ENCODE measurements at places on chromosomes 7 and 10.

- no peak for DNase-seq
Observed at GRCh38 chr10:71695502-71696476, 23.8 kb downstream of the C10orf105 start.

DNA sequence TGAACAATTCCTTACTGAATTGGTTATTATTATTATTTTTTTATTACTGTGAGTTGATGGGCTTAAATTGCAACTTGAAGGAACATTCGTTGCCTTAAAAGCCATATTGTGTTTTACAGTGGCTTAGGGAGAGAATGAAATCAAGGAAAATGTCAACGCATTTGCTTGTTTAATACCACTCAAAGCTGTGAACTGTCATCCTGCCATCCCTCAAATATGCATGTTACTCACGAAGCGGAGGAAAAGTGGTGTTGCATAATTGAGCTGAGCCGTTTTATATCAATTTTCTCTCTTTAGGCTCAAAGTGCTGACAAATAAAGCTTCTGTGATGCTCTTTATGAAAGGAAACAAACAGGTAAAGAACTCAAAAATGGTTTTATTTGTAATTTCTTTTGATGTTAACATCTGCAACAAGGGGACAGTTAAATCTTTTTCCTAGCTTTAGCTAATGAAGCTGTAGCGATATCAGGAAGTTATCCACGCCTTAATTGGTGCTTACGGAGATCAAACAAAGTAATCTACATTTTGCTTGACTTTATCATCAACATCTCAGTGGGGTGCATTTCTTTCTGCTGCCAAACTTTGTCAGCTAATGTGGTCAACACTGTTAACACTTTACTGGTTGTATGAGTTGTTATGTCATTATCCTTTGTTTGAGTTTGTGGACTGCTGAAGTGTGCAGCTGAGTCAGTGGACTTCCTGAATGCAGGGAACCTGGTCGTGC is 33.1 kb downstream of the GLRX3 start:
- no peak for DNase-seq

DNA sequence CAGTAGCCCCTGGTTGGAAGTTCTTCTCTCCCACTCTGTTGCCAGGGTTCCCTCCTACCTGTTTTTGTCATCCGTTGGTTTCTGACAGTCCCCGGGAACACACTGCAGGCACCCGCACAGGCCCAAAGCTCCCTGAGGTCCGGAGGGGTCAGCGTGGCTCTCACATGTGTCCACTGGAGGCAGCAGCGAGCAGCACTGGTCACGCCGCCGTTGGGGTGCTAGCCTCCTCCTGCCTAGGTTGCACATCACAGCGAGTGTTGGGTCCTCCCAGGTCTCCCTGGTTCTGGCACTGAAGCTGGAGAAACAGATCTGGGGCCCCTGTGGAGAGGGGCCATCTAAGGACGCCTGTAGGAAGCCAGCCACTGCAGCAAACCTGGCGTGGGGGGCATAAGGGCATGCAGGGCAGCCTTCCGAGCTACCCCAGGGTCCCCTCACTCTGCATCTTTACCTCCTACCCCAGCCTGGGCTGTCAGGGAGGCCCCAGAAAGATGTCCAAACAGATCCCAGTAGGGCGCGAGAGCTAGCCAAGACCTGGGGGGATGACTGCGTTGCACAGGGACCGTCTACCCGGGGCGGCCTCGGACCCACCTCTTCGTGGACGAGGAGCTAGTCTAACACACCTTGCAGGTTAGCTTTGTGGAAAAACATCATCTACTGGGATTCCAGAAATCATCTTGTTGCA is 28.9 kb downstream of the LRRC27 start:
- peak; percentile 37 for DNase-seq

GRCh38 chr10:67079126-67079525 is 153.3 kb downstream of the LRRTM3 start:
- no peak for DNase-seq

- DNase-seq: no peak
Observed at GRCh38 chr10:29532256-29532878, 102.4 kb downstream of the SVIL start.

GRCh38 chr10:75283078-75283670 is 47.4 kb upstream of the COMTD1 start:
- DNase-seq: no peak

GRCh38 chr7:77587272-77587671 is 50.2 kb downstream of the PTPN12 start:
- DNase-seq: no peak

DNA sequence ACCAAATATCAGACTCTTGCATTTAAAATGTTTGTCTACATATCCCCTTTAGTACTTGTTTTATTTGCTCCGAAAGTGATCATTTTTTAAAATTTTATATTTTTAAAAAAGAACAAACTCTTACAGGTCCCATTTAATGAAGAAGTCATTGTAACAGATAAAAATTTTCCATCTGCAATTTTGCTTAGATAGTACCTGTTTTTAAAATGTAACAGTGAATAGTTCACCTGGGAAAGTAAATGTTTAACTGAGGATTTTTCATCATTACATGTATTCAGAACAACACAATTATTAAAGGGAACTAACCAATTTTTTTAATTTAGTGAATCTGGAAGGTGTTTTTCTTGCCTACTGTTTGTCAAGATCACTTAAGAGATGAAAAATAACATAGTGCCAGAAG is 1099.5 kb upstream of the PHF14 start:
- no peak for DNase-seq

DNA sequence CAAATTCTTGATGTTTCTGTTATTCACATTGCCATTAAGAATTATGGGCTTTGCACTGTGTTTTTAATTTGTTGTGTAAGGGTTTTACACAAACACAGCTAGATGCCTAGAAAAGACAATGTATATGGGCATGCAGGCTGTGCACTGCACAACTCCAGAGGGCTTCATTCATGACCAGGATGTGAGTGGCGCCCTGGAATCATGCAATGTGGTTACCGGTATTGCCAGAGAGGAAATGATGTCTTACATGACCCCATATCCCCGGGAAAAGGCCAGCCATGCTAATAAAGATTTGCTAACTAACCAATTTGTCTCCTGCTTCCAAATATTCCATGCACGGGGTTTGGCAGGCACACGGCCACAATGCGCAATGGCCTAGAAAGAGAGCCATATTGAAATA is 16.9 kb downstream of the KCNMA1 start:
- DNase-seq: no peak

GRCh38 chr7:32381024-32381601 is 109.1 kb downstream of the LSM5 start:
- DNase-seq: no peak

- no peak for DNase-seq
Observed at GRCh38 chr10:132058111-132058745, 7.5 kb upstream of the JAKMIP3 start.

DNA sequence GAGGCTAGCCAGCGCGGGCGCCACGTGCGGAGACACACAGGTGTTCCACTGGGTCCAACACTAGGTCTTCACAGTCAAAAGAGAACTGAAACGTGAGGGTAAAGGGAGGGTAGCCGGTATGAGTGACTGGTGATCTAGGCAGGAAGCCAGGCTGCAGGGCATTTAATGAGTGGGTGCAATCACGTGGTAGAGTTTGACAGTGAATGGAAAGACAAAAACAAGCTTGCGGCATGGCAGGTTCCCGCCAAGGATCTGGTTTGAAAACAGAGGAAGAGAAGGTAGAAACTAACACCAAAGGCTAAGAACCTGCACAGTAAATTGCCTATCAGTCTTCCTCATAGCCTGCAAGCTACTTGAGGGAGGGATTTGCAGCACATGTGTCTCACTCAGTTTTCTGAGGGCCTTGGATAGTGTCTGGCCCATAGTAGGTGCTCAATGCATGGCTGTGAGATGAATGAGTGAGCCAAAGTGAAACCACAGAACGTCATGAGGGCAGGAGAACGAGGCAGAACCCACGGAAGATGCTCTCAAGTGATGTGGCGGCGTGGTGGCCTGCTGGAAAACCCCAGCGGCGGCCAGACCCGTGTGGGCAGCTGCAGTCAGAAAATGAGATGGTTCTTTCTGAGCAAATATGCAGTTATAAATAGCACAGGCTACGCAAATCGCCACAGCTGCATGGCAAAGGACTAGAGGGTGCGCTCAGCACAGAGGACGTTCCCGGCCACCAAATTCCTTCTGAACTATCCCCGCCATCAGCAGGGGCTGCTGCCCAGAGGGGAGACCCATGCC is 183.6 kb upstream of the NFE2L3 start:
- no peak for DNase-seq

GRCh38 chr10:11861341-11861740 is 38.2 kb downstream of the PROSER2 start:
- DNase-seq: no peak

DNA sequence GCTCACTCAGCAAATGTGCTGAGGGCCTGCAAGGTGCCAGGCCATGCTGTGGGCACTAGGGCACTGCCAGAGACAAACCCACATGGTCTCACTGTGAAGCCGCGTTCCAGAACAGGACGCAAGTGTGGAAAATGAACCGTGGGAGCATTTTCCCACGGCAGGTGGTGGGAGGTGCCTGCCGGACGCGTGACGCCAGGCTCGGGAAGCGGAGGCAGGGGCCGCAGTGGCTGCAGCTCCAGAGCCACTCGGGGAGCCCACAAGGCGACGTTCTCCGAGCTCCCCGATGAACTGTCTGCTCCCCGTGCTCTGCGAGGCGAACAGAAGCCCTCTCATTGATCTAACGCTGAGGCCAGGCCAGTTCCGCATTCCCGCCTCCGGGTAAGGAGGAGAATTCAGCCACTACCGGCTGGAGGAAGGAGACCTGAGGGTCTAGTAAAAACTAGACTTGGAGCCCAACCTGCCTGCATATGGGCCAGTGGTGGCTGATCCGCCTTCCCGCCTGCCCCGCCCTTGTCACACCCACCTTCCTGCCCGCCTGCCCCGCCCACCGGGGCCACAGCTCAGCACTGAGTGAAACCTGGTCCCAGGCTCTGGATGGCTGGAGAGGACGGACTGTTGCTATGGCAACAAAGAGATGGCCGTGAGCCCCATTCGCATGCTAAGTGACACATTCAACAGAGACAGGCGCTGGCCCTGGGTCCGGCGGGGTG is 13.1 kb downstream of the ADGRA1 start:
- DNase-seq: no peak

DNA sequence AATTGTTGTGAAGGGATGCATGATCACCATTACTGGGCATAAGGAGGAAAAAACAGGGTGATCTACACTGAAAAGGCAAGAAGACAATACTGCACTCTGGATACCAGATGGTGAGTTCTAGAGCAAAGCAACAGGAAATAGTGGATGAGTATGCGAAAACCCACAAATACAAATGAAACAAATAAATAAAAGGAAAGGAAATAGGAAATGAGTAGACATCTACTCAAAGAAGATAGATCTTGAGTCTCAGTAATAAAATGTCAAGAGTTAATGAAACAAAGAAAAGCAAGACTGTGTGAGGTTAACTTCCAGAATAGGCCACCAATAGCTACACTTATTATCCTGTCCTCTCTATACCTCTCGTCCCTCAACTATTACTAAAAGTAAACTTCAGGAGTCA is 11.7 kb downstream of the ORC5 start:
- no peak for DNase-seq

DNA sequence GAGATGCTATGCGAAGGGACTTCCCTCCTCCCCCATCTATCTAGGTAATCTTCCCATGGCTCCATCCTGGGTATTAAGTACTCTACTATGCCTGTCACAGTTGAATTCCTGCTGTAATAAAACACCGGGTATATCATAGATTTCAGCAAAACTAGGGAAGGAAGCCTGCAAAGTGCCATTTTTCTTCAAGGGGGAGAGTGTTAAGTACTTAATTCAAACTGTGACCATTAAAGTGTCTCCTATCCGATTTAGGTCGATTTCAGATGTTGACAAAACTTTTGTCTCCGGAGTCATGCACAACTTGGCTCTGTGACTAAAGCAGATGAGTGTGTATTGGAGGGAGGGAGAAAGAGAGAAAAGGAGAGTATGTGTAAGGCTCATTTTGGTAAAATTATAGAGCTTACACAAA is 4.6 kb downstream of the HOXA4 start:
- no peak for DNase-seq

GRCh38 chr7:151451626-151452571 is 12.0 kb upstream of the CRYGN start:
- no peak for DNase-seq

GRCh38 chr10:77571490-77571889 is 66.1 kb downstream of the KCNMA1 start:
- DNase-seq: no peak

DNA sequence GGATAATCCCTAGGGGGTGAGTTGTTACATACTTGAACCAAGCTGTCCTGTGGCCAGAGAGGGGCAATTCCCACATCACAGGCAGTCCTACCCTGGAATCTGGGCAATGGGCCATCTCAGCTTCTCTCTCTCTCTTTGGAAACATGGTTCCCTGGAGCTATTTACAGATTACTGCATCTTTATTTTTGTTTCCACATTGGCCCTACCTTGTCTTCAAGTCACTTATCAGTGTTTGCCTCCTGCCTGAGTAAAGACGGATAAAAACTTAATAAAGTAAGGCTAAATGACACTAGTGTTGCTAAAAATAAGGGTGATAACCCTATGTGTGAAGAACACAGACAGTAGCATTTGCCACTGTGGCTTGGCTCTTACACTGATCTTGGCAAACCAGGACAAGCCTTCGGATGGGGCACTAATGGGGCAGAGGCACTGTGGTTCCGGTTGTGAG is 228.2 kb downstream of the GFRA1 start:
- DNase-seq: no peak

- DNase-seq: no peak
Observed at GRCh38 chr7:132486274-132486610, 90.0 kb downstream of the PLXNA4 start.

DNA sequence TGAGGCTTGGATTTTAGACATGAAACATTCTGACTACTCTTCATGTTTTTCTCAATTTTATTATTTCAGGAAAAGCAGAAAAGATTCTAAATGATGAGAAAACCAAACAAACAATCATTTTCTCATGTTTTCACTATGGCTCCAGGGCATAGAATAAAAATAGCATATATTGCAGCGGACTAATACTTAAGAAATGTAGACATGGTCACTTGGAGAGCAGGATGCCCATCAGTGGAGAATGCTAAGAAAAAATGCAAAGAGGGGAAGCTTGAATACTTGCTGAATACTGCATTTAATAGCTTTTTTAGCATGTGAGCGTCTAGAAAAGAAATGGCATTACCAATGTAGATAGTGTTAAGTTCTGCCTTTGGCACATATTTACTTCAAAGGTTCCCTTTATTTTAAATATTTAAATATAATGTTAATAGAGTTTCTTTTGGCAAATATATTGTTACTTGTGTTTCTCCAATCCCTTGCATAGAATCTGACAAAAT is 107.9 kb downstream of the PPP1R17 start:
- no peak for DNase-seq

DNA sequence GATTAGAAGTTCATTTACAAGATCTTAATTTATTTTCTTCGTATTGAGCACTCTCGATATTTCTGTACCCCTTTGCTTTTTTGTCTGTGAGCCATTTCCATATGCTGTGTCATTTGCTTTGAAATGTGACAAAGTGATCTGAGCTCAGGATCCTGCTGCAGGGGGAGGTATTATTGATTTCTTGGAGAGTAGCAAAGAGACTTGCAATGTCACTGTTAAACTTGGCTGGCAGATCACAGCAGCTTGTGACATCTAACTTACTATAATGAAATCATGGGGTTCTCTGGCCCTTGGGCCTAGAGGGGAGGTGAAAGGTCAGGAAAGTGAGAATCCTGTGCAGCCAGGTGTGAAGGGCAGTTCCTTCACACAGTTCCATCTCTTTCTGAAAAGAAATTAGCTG is 923.4 kb downstream of the REEP3 start:
- DNase-seq: no peak

- DNase-seq: no peak
Observed at GRCh38 chr7:156380261-156380660, 260.3 kb upstream of the RNF32 start.

Measured in activated CD8-positive, alpha-beta memory T cell treated with anti-CD3 and anti-CD28 coated beads, Interleukin-2, amount 50 U/mL, for 4 hours (primary cell).